ENCODE measurements at places on chromosomes 12 and 14.
A peak's percentile ranks its signal among the peaks of the same experiment; 100 is the strongest.

DNA sequence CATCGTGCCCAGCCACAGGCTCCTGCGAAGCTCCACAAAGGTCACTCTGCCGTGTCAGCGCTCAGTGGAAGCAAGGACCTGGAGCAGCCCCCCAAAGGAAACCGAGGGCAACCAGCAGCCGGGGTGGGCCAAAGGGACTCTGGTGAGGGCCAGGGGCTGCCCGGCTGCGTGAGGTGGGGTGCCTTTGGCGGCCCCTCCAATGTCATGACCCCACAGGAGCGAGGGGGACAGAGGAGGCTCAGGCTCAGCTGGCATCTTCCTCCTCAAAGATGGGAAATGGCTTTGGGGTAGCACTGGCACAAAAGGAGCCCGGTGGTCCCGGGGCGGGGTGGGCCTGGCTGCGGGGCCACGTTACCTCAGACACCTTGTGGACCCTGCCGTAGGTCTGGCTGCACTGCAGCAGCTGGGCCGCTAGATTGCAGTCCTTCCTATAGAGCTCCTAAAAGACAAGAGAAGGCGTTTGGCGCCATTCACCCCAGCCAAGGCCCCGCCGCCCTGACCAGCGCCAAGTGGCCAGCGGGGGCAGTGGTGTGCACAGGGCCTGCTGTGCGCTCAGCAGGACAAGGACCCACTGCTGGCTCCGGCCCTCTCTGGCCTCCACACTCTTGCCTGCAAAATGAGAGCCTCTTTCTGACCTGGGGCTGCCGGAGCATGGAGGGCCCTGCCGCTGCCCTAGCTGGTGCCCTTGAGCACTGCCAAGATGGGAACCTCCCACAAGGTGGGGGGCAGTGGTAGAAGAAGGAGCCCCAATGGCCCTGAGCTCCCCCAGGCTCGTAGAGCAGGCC is 46.9 kb downstream of the BEGAIN start:
- DNase-seq, result peak; percentile 15

DNA sequence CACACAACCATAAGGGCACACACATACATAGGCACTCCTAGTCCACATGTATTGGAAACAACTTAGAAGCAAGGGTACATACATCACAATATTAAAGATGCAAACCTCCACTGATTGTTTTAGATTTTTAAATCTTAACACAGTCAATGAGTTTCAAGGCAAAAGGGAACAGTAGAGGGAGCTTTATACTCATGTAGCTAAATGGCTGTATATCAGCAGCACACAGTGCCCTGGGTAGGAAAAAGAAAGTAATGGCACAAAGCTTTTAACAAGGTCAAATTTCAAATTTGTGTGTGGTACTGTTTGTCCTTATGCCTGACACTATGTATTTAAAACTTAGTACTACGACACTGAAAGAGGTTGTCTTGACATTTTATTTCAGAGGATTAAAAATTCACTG is 262.0 kb downstream of the MED13L start:
- DNase-seq, result peak; percentile 77

DNA sequence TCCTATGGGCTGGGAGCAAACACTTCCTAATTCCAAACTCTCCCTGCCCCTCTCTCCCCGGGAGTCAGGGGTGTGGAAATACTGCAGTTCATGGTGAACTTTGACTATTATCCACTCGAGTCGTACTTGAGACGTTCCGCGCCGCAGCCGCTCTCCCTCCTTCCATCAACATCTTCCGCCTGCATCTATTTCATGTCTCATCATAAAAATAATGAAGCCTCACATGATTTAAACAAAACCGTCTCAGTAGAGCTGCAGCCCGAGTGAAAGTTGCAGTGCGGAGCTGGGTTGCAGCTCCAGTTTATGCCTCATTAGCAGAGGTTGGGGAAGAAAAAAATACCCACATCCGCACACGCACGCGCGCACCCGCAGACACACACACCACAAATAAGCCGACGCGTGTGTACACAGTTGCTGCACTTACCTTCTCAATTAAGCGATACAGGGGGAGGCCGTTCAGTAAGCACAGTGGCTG is 283 bp downstream of the LMO3 start:
- DNase-seq, result peak; percentile 59

- no peak for DNase-seq
Measured at GRCh38 chr12:108610336-108610815, 12.5 kb upstream of the TMEM119 start.

GRCh38 chr12:67355428-67356379 is 86.5 kb downstream of the CAND1 start:
- DNase-seq, result peak; percentile 82

GRCh38 chr14:69682621-69683263 is 71.3 kb downstream of the SUSD6 start:
- peak; percentile 79 for DNase-seq

DNA sequence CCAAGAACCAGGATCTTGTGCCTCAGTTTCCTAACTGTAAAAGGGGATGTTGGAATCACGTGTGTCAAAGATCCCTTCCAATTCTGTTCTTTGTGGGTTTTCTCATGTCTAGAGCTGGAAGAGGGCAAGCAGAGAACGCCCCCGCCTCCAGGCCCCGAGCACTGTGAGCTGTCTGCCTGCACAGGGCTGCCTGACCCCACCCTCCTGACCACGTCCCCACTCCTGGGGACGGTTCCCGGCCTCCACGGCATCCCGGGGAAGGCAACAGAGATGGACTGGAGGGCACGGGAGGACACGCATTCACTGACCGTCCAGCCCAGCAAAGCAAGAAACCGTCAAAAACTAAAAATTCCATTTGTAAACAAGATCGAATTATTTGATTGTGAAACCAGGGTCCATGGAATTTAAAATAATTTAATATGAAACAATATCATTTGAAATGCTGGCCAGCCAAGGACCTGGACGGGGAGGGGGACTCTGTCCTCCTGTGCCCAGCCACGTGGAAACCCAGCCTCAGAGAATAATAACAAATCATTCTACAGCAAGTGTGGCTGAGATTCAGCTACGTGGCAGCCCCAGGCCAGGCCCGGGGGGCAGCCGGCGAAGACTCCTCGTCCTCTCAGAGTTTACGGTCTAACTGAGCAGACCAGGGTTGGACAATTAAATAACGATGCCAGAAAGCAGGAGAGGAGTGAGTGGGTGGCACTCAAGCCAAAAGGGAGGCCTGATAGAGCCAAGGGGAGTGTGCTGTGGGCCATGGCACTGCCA is 87.3 kb upstream of the DIO3 start:
- DNase-seq, result no peak

DNA sequence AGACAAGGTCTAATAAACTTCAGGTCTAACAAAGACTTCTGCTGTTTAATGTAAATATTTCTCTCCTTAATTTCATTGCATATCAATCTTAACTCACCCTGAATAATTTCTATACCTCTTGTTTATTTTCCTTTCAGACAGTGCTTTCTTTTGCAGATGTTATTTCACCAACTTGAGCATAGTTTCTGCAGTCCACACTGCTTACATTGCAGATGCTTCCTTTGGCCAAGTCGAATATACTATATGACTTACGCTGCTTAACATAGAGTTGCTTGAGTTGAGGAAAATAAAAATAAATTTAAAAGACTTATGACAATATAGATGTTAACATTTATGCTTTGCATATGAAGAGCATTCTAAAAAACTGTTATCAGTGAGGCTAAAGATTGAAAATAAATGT is 217.7 kb downstream of the PTPRO start:
- no peak for DNase-seq

GRCh38 chr14:74921987-74922751 is 891 bp downstream of the RPS6KL1 start:
- DNase-seq, result no peak

All from cardiac fibroblast (primary cell).